ENCODE measurements at places on chromosomes 3 and 15.

DNA sequence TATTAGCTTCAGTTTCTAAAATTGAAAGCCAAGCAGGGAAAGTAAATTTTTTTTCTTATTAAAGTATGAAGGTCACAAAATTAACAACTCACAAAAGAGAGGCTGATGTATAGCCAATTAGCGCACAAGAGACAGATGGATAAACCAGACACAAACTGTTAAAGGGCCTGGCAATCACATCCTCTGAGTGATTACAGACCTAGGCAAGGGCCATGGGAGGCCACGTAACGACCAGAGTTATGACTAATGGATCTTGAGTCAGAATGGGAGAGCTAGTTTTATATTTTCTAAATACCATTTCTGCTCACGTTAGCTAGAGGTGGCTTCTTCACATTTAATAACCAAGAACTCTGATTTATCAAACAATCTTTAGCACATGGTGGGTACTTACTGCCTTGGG lies 17.8 kb upstream of the SCAMP5 start:
- DNase-seq = peak; percentile 30

- no peak for DNase-seq
Observed at GRCh38 chr15:63172851-63173451, 15.7 kb upstream of the RPS27L start.

DNA sequence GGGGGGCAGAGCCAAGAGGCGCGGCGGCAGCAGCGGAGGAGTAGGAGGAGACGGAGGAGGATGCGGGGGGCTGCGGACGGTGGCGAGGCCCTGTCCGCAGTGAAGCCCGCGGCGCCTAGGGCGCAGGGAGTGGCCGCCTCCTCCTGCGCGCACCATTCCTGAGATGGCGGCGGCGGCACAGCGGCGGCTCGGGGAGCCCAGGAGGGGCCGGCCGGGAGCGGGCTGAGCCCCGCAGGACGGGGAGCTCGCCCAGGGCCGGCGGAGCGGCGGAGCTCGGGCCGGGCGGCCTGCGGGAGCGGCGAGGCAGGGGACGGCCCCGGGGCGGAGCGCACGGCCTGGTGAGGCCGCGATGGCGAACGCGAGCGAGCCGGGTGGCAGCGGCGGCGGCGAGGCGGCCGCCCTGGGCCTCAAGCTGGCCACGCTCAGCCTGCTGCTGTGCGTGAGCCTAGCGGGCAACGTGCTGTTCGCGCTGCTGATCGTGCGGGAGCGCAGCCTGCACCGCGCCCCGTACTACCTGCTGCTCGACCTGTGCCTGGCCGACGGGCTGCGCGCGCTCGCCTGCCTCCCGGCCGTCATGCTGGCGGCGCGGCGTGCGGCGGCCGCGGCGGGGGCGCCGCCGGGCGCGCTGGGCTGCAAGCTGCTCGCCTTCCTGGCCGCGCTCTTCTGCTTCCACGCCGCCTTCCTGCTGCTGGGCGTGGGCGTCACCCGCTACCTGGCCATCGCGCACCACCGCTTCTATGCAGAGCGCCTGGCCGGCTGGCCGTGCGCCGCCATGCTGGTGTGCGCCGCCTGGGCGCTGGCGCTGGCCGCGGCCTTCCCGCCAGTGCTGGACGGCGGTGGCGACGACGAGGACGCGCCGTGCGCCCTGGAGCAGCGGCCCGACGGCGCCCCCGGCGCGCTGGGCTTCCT lies at the start of gene GPR27:
GPR27 (plus strand) TSS at position 155 of the 909 bp plus-strand sequence; CDS start at position 350, 195 bp downstream.
- DNase-seq = peak; percentile 30

- no peak for DNase-seq
Observed at GRCh38 chr15:72062319-72062718, 55.6 kb downstream of the MYO9A start.

- no peak for DNase-seq
Observed at GRCh38 chr3:42045708-42046243, 45.4 kb upstream of the TRAK1 start.

DNA sequence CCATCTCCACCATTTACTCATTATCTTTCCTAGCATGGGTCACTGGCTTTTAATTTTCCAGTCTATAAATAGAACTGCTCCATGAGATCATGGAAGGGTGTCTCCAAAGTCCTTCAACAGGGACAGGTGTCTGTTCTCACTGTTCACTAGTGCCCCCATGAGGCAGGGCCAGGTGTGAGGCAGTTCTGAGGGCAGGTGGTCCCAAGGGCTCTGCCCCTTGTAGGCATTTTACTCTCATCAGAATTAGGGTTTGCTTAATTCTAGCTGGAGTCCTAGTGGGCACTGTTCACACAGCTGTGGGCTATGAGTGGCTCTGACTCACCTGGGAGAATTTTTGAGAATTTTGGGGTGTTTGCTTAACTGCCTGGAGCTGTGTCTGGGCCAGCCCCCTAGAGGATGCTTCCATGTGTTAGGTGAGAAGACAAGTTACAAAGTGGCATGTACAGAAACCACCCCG lies 248.0 kb upstream of the LYSMD4 start:
- DNase-seq = no peak

- DNase-seq = no peak
Observed at GRCh38 chr3:150528354-150528797, 17.9 kb downstream of the SERP1 start.

- no peak for DNase-seq
Observed at GRCh38 chr3:29643034-29643425, 362.2 kb downstream of the RBMS3 start.

- DNase-seq = no peak
Observed at GRCh38 chr15:32838820-32839219, 121.0 kb downstream of the GREM1 start.

DNA sequence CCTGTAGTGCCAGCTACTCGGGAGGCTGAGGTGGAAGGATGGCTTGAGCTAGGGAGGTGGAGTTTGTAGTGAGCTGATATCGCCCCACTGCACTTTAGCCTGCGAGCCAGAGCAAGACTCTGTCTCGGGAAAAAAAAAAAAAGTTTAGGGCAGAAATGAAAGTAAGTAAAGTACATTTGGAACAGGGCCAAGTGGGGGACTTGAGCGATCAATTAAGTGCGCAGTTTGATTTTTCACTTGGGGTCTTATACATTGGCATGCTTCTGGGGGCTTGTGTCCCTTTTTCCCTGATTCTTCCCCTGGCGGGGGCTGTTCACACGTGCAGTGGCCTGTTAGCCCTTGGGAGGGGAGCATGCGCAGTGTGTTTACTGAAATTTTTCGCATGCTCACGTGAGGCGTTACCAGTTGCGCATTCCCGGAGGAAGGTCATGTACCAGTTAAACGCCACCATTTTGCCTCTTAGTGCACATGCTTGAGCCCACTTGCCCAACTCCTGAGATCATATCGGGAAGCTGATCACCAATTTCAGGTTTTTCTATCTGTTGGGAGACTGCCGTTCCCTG lies 42.0 kb downstream of the GALNT15 start:
- no peak for DNase-seq

Data from activated naive CD4-positive, alpha-beta T cell treated with Interleukin-2 at 50 U/mL for 16 hours (primary cell).